ENCODE measurements at places on chromosomes 2 and 18.

- no peak for DNase-seq
Measured at GRCh38 chr2:99085421-99085820, 56.1 kb upstream of the C2orf15 start.

- DNase-seq: no peak
Measured at GRCh38 chr2:204849892-204850291, 304.6 kb downstream of the PARD3B start.

GRCh38 chr2:124540805-124541204, 515.7 kb downstream of the CNTNAP5 start:
- DNase-seq: no peak

GRCh38 chr18:49734836-49735235, 78.5 kb downstream of the ACAA2 start:
- DNase-seq: no peak

GRCh38 chr2:71932780-71933466, 214.7 kb downstream of the CYP26B1 start:
- peak; percentile 4 for DNase-seq

DNA sequence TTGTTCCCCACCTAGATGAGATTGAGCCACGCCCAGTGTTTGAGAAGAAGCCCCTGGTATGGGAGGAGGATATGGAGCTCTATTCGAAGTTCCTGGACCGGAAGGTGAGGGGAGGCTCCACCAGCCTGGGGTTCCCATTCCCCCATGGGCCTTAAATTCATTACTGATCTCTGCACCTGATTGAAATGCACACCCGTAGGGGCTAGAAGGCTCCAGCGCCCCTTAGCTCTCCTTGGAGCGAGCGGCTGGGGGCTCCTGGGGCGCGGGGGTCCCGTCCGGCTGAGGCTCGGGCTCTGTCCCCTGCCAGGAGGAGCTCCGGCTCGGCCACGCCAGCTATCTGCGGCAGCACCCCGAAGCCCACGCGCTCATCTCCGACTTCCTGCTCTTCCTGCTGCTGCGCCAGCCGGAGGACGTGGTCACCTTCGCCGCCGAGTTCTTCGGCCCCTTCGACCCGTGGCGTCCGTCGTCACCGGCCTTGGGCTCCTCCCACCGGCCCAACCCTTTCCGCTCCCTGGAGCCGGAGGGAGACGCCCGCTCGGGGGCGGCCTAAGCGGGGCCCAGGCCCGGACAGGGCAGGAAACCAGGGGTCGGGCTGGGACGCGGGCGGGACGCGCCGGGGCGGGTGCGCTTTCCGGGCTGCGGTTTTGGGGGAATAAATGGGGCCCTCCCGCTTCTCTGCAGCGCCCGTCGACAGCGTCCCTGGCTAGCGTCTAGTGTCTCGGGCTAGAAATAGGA, 10.9 kb downstream of the CATIP start:
- peak; percentile 80 for DNase-seq
